ENCODE measurements at places on chromosomes 4 and X. TPM values are rescaled to one million over a fixed set of nuclear protein-coding genes. Genes with fewer than 3 reads are reported as not detected.
A peak's percentile ranks its signal among the peaks of the same experiment; 100 is the strongest.

MMRN1 gene
- 0.37 TPM for total RNA-seq

GRCh38 chr4:114205261-114205660 lies 225.8 kb upstream of the ARSJ start:
- no peak for DNase-seq

DNA sequence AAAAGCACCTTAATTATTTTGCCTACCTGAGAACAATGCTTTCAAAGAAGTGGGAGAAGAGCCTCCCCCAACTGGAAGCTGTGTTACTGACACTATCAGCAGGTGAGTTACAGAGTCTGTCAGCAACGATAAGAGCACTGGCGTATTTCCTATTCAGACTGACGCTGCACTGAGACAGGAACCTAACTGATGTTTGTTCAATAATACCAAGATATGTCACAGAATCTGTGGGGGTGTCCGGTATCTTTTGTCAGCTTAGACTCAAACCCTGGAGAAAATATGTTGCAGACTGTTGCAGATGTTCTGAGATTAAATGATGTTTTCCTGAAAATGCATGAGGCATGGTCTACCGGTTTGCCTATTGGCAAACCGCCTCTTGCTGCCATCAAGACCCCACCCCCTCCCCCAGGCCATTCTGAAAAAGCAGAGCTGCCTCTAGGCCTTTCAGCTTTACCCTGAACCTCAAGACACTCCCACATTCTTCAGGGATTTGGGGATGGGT lies 115.2 kb upstream of the KIT start:
- DNase-seq = peak; percentile 55

DNA sequence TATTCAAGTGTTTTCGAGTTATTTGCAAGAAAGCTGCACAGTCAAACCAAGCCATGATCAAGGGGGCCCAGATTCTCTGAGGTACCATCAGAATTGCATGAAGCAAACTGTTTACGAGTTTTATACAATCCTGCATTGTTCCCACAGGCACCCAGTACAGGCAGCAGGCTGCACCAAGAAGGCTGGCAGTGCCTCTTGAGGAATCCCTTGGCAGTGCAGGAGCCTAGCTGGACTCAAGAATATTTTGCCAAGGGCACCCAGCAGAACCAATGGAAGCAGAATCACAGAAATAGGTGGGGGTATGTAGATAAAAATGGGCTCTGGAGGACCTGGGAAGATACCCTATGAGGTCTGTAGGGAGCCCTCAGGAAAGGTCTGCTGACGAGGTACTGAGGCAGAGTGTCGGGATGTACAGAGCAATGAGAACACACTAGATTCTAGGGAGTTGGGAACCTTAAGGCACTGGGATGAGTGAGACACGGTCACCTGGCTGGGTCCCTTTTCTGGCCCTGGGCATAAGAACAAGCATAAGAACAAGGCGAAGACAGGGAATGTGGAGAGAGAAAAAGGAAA lies 2.5 kb upstream of the PLP1 start:
- peak; percentile 62 for DNase-seq

- DNase-seq = peak; percentile 12
These were observed 143.0 kb upstream of the GNPDA2 start for GRCh38 chr4:44869222-44869882.

DNA sequence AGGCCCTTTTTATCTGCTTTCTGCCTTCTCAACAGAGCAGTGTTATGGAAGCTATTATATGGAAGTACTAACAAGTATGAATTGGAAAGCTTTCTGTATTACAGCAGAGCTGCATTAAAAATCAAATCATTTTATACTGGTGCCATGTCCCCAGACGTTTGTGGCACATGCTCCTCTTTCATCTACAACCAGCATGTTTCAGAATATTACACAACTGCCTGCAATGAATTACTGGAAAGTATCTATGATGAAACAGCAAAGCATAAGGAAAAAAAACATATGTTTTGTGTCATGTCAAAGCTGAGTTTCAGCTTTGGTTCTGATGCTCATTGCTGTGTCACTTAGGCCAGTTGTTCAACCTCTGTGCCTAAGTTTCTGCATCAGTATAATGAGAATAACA lies 576.8 kb downstream of the GBA3 start:
- no peak for DNase-seq

PCDH19 gene
- total RNA-seq = 3.4 TPM

DNA sequence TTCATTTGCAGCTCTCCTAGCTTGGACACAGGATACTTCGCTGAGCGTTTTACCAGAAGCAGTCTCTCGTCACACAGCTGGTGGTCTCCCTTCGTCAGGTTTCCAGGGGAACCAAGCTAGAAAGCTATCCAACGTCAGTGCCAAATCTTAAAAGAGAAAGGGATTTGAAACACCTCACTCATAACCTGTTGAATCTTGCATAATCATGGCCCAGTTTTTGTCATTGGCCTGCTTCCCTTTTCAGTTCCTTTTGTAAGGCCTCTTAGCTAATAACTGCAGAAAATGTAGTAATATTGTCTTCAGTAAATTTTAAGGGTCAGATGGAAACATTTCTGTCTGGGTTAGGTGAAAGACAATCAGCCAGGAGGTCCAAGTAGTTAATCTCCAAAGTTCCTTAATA lies 22.0 kb downstream of the RAB39B start:
- peak; percentile 3 for DNase-seq

BCAP31 gene
- total RNA-seq = 52.5 TPM

GRCh38 chr4:123340381-123340701 lies 56.3 kb upstream of the SPRY1 start:
- DNase-seq = no peak

GRCh38 chr4:9979101-9979701 lies 42.1 kb downstream of the SLC2A9 start:
- DNase-seq = no peak

RTL5 gene
- total RNA-seq = 1.9 TPM

VCX2 gene
- not detected for total RNA-seq

DNA sequence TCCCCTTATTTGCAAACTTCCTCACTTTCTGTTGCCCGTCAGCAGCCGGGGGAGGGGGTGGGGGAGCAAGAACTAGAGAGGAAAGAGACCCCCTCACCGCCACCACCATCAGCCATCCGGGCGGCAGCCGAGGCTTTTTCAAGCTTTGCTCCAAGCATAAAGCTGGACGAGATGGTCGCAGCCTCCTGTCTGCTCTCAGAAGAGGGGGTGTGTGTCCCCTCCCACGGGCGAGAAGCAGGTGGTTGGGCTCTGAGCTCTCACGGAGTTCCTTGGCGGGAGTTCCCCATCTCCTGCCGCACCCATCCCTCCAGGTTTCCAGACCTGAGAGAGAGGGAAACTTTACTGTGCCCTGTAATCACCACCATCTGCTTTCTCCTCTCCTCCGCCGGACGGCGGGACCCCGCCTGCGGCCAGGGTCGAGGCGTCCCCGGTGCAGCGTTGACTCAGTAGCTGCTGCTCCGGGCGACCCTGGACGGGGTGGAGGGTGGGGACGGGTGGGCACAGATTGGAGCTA lies 4.7 kb upstream of the ARX start:
- DNase-seq = no peak

RAB41 gene
- not detected for total RNA-seq

DNA sequence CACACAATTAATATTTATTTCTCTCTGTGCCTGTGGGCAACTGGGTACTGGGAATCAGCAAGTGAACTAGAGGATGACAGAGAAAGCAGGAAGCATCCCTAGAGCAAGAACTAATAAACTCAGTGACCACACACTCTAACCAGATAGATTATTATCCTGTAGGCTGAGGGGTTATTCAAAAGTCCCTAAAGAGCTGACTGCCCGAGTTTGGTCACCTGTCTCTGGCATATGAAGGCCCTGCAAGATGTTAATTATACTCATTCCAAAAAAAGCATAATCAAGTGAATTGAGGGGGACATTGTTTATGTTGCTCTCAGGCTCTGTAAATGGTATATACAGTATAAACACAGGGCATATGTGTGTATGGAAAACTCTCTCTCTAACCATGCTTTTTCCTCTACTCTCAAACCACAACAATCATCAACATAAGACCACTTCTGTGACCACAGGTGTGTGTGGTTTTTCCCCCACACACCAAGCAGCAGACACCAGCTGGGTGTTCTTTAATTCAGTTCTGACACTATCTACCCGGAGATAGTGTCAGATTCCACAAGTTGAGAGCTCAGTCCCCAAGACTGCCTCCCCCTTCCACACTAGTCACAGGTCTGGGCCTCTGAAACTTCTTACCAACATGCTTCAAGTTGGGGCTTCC lies 6.2 kb upstream of the HPSE start:
- DNase-seq = no peak

- DNase-seq = no peak
These were observed 165.5 kb downstream of the KLF8 start for GRCh38 chrX:56397636-56398035.

EMCN gene
- not detected for total RNA-seq

DNA sequence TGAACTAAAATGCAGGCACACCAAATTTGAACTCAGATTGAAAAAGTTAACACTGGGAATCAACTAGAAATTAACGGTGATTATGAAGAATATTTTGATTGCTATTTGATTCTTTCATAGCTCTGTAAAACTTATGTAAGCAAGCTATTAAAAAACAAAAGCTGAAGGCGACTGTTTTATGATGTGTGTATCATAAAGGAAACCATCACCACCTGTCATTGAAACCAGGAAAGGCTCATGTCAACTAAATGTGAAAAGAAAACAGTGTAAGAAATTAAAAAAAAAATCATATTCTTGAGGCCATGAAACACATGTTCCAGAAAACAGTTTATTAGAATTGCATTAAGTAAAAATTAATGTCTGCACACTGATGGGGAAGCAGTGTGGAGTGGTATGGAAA lies 24.2 kb downstream of the CPE start:
- no peak for DNase-seq

HTR2C gene
- total RNA-seq = 1.7 TPM

CAMK2D gene
- 21.0 TPM for total RNA-seq

- DNase-seq = no peak
These were observed 10.3 kb downstream of the CENPI start for GRCh38 chrX:101108284-101108683.

- no peak for DNase-seq
These were observed 19.8 kb downstream of the MXRA5 start for GRCh38 chrX:3326681-3327080.

DNA sequence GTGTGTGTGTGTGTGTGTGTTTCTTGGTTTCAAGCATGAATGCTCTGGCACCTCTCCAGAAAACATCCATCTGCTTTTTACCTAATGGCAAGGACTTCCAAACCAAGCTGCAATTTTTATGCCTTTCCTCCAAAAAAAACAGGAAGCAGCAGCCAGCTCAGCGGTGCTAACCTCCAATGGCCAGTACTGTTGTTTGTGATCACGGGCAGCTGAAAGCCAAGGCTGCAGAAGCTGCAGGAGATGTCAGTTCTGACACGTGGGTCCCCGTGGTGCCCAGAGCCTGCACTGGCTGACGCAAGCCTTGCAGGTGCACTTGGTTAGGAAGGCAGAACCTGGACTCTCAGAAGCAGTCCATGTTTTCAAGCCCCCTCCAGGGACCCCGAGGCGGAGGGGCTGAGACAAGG lies 313.6 kb upstream of the DDX53 start:
- DNase-seq = no peak

DNA sequence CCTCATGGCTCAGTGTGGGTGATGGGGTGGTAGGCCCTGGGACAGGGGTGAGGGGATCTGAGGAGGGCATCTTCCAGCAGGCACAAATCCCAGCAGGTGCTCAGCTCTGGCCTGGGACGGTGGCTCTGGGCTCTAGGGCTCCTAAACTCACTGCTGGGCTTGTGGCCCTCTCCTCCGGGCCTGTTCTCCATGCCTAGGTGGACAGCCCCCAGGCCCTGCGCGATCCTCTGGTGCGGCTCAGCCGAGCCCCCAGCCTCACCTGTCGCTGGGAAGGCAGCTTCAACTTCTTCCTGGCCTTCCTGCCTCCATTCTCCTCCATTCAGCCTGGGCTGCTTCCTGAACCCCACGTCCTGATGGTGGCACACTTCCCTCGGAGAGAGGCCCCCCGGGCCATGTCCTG lies 19.3 kb upstream of the FGFR3 start:
- no peak for DNase-seq

GRCh38 chr4:109319156-109319555 lies 16.7 kb upstream of the COL25A1 start:
- DNase-seq = no peak

UGT2A1 gene
- not detected for total RNA-seq

HAND2 gene
- not detected for total RNA-seq

- no peak for DNase-seq
These were observed 22.1 kb downstream of the SLC25A53 start for GRCh38 chrX:104134583-104135261.

GRCh38 chr4:169922632-169923276 lies 103.4 kb downstream of the MFAP3L start:
- DNase-seq = no peak

DNA sequence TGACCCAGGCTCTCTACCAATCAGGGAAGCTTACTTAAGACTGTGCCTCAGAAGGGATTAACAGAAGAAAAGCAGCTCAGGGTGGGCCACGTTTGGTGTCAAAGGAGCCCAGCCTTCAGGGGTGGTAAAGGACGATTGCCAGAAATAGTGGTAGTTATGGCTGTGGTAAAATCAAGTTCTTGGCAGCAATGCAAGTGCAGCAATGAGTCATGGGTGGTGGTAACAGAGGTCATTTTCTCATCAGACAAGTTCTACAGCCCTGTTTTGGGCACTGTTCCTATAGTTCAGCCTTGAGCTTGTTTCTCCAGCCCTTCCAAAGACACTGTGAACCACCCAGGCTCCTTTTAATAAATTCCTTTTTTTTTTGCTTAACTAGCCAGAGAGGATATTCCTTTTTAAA lies 120.3 kb downstream of the EFHC2 start:
- no peak for DNase-seq

DNA sequence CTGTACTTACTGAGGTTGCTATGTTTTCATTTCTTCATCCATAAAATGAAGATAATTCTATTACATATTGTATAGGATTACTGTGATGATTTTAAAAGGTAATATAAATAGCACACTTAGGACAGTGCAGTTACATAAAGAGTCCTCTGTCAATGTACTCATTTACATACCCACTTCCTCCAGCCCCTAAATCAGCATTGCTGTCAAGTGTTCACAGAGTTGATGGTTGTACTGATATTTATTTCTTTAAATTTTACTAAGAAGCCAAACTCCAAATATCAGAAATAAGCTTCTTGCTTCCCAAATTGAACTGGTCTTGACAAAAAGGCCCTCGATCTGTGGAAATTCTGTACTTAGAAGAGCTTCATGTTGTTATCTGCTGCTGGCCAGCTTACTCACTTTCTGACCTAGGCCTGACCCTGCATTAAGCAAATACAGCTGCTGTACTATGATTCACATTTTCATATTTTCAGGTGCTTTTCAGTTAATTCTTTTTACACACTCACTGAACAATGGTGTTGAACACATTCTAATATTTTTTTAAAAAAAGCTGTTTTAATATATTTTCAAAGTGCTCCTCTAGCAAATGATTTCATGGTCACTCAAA lies 259.6 kb downstream of the UNC5C start:
- DNase-seq = no peak
